ENCODE measurements at places on chromosomes 3 and 15. TPM values are rescaled to one million over a fixed set of nuclear protein-coding genes. Genes with fewer than 3 reads are reported as not detected.
A peak's percentile ranks its signal among the peaks of the same experiment; 100 is the strongest.

The TRPM1 gene
- not detected for total RNA-seq

The TRIM69 gene
- 17.9 TPM for total RNA-seq

The EIF4G1 gene
- 339 TPM for total RNA-seq

DNA sequence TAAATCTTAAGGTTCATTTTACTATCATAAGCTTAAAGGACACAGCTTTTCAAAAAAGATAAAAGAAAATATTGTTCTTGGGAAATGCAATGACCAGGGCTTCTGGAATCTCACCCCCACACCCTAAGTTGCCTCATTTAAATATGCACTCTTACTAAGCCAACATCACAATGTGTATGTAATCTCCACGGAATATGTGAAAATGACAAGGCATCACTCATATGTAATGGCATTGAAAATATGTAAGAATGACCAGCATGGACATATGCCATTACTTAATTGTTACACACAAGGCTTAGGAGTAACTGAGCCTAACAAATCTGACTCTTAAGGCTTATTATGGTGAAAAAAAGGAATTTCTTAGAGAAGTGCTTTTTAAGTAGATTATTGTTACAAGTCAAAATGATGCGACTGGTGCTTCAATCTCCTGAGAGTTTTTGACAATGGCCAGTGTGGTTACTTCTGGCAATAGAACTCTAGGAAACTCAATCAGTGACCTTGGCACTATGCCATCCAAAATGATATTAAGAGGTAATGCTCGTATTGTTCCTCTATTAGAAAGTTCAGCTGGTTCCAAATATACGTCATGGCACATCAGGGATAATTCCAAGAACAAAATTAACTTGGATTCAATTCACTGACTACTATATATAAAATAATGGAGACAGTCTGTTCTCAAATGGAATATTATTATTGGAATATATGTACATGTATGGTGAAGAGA is 290.0 kb upstream of the PLSCR5 start:
- ATAC-seq: no peak

DNA sequence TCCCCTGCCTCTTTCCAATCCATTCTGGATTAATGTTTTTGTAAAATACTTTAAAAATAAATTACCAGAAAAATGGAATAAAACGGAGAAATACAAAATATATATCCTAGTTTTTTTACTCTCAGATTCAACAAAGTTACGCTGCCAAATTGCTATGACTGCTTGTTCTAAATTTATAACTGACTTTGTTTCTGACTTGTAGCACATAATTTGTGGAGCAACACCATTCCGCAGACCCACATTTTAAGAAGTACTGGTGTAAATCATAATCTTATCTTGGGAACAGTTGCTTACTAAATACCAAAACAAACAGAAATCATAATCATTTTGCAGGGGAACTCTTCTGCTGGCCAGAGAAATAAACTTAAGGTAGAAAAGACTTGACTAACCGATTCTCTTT is 339.4 kb upstream of the CBLB start:
- no peak for ATAC-seq

- peak; percentile 32 for ATAC-seq
Observed at GRCh38 chr3:187000711-187001151, 70.4 kb downstream of the ST6GAL1 start.

- no peak for ATAC-seq
Observed at GRCh38 chr15:41043276-41043951, 72.7 kb downstream of the INO80 start.

DNA sequence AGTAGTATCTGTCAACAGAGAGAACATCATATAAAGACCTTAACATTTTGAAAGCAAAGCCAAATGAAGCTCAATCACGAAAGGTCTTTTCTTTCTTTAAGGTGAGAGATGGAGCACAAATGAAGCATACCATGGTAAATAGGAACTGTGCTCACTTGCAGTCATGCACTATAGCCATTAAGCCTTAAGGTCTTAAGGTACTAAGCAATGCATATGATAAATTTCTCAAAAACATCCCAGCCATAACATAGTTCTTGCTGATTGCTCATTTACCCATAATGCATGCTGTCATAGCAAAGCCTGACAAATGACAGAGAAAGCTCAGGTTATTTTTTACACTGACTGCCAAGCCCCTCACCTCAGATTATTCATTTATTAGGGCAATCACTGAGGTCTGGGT is 214.5 kb downstream of the MECOM start:
- ATAC-seq: peak; percentile 96

DNA sequence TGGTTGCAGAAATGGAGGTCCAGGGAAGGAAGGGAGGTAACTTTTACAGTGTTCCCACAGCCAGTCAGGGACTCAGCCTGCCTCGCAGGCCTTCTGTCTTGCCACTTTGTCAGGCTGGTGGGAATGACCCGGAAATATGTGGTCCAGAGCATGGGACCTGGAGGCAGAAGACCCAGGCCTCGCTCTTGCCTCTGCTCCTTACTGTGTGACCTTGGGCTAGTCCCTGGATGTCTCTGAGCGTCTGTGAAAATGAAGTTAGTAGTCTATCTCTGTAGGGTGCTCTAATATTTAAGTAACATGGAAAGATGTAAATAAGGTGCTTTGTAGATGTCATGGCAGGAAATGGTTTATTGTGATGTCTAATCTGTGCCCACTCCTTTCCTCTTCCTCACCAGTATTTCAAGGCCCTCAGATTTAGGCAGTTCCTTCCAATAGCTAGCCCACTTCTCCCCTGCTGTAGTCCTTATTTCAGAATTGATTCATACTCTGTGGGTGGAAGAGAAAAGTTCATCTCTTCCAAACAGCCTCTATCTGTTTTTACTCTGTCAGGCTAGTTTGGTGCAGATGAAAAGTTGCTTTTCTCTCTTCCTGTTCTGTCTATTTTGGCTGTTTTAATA is 9.1 kb downstream of the CORO2B start:
- no peak for ATAC-seq

Measured in esophagus mucosa (tissue), 1 donor.